ENCODE measurements at places on chromosomes 5 and 9.

DNA sequence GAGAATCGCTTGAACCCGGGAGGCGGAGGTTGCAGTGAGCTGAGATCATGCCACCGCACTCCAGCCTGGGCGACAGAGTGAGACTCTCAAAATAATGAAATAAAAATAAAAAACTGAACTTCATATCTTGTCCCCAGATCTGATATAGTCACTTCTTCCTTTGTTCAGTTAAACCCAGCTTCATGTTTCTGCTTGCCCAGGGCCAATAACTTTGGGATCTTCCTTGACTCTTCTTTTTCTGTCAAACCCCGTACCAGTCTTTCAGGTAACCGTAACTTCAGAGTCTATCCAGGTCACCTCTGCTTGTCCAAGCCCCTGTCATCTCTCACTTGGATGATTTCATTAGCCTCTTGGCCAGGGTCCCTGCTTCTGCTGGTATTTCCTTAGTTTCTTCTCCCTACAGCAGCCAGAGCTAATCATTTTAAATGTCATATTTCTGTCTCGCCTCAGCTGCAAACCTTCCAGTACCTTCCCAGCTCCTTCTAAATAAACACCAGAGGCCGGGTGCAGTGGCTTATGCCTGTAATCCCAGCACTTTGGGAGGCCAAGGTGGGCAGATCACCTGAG lies 19.7 kb upstream of the ABL1 start:
- DNase-seq, result no peak

DNA sequence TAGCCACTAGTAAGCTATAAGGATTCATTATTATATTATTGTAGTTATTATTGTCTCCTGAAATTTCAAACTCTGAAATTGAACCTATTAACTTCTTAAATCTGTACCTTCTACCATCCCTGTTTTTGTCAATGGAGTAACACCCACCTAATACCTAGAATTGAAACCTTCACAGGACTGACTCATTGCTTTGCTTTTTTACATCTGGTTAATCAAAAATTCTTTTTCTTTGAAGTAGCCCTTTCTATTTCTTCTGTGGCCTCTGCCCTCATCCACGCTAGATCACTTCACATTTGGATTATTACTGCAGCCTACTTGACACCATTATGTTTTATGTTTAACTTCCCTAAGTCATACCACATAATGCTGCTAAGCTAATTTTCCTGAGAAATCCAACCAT lies 35.6 kb downstream of the RBM27 start:
- no peak for DNase-seq

DNA sequence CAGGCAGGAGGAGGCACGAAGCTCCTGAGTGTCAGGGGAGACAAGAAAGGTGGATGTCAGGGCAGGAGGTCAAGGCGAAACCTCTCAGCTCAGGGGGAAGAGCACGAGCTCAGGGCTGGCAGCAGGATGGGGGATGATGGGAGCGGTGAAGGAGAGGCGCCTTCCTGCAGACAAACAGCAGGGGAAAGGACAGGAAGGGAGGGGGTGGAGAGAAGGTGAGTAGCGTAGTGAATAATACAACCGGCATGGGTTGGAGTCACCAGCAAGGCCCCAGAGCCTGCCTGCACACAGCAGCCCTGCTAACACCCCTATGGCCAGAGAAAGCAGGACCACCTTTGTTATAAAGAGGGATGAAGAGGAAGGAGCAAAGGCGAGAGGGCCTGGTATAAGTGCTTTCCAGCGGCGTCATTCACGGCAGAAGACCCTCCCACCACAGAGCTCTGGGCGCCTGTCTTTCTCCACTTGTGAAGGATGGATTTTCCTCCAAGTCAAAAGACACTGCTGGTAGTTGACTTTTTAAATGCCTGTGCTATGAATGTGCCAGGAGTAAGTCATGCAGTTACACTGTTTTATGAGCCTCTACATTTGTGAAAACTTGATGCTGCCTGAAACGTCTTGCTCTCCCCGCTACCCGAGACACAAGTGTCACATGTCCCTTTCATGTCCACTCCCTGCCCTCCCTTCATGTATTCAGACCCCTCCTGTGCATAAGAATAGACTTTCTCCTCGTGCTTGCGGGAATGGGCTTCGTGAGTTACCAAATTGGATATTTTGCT lies 84.8 kb upstream of the IRX1 start:
- no peak for DNase-seq

- no peak for DNase-seq
Measured at GRCh38 chr5:147248561-147248960, 13.7 kb downstream of the STK32A start.

- no peak for DNase-seq
Measured at GRCh38 chr9:129197978-129198318, 19.9 kb upstream of the IER5L start.

DNA sequence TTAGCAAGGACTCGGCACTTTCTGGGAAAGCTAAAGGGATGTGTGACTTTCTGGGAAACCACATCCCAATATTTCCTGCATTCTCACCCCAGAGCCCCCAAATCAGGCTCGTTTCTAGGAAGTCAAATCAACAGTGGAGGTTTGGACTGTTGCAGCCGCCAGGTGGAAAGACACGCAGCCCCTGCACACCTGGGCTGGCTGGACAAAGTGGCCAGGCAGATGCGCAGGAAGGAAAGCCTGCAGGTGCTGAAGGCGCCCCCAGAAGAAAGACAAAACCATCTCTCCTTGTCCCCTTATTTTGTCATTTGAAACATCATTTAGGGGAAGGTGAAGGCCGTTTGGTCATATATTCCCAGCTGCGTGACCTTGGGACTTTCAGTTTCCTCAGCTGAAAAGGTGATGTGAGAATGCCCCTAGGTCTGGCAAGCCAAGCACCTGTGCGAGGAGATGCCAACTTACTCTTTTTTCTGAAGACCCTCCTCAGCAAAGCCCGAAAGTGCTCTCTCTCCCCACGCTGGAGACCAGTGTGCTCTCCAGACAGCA lies 97.9 kb upstream of the CPEB4 start:
- no peak for DNase-seq

- no peak for DNase-seq
Measured at GRCh38 chr5:149466457-149466972, 84.7 kb downstream of the CSNK1A1 start.

DNA sequence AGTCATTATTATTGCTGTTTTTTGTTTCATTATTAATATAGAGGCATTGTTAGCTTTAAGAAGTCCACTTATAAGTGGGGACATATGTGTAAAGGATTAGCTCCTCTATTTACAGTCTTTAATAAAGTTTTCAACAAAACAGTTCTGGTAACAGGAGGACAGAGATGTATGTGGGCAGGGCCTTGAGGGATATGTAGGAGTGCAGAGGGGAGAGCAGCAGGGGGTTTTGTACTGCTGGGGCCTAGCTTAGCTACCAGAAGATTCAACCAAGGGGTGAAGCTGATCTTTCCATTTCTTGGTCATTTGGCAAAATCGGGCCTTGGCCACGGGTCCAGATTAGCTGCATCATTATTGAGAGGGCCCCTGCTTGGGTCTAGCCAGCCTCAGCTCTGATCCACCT lies 89.9 kb downstream of the PPARGC1B start:
- DNase-seq, result no peak

DNA sequence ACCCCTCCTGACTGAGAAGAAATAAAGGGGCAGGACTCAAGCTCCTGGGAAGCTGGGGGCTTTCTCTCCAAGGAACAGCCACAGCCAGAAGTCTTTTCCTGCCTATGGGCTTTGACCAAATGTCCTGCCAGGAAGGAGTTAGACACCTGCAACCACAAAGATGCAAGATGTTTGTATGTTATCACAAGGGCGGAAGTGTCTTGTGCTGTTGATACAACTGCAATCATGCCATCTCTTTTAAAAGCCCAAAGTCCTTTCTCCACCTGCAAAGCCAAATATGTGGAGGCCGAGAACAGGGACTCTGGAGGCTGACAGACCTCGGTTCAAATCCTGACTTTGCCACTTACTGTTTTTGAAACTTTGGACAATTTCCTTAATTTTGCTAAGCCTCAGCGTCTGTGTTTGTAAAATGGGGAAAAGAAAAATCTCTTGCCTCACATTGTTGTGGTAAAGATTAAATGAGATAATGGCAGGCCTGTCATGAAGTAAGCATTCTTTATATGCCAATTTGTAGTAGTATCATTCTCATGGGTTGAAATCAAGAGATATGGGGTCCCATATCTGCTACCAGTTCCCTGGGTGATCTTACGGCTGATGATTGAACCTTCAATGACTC lies 17.0 kb downstream of the HRH2 start:
- DNase-seq, result no peak

- DNase-seq, result no peak
Measured at GRCh38 chr5:159319363-159319762, 10.9 kb downstream of the IL12B start.

All from NCI-H1417 treated with DMSO at 0.1 percent for 48 hours (cell line).